ENCODE measurements at places on chromosomes 2 and 18.

DNA sequence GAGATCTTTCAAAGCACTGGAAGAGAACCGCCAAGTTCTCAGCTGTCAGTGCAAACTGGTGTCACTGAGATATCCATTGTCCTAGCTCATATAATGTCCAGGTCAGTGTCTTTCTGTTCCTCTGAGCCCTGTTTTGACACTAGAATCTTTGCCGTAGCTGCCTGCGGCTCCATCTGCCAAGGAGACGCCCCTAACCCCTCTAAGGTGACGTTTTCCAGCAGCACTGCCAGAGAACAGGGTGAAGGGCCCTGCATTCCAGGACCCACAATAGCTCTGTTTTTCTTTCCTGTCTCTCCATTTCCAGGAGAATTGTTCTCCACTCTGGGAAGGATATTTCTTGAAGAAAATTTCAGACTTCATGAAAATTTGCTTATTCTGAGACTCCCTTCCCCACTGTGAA lies 181.7 kb upstream of the SLC39A10 start:
- DNase-seq, result no peak

- DNase-seq, result no peak
Observed at GRCh38 chr2:32986480-32986879, 39.7 kb downstream of the LTBP1 start.

GRCh38 chr2:60447943-60448342 lies 105.5 kb downstream of the BCL11A start:
- DNase-seq, result no peak

GRCh38 chr18:5431836-5432575 lies 111.8 kb downstream of the EPB41L3 start:
- peak; percentile 44 for DNase-seq

- DNase-seq, result no peak
Observed at GRCh38 chr2:60899892-60900249, 18.5 kb downstream of the REL start.

DNA sequence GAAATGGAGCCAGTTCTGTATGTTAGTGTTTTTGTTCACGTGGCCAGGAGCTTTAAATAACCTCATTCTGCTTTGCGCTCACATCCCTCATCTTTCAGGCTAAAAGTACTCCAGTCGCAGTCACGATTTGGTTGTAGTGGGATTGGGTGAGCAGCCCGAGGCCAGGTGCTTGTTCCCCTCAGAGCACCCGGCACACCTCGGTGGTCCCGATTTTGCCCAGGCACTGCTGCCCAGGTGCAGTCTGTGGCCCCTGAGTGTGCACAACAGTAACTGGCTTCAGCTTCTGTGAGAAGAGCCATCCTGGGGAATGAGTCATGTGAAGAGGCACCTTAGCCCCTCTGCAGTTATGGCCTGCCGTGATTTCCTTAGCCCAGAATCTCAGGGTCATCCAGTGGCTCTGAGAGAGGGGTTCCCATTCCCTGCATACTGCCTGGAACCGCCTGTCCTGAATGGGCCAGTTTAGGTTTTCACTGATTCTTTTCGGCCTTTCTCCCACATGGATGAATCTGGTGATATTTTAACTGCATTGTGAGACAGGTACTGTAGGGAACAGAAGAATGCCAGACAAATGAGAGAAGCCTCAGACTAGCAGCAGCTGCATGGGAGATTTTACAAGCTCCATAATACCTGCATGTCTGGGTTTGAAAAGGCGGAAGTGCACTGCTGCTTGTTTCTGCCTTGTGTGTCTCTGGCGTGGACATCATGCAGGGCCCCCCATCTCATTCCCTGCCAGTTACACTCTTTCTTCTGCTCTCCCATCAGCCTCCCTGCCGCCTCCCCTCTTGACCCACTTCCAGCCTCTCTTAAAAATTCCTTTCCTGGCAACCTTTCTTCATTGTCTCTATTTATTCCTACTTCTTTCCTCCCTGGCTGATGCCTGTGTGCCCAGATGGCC lies 33.5 kb downstream of the IMPA2 start:
- no peak for DNase-seq

- DNase-seq, result peak; percentile 33
Observed at GRCh38 chr2:165376571-165376975, 92.9 kb upstream of the CSRNP3 start.

- no peak for DNase-seq
Observed at GRCh38 chr2:233439191-233439590, 84.9 kb downstream of the DGKD start.

DNA sequence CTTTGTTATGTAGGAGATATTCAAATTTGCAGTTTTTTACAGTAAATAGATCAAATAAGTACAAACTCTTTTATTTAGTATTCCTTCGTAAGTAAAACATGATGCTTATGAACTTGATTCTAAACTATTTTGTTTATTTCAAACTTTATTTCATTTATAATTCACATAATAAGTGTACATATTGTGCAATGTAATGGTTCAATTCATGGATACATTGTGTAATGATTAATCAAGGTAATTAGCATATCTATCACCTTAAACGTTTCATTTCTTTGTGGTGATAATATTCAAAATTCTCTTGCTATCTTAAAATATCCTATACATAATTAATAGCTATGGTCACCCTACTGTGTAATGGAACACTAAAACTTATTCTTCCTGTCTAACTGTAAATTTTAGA lies 525.9 kb upstream of the ZNF804A start:
- no peak for DNase-seq

GRCh38 chr2:60739156-60739555 lies 16.9 kb upstream of the PAPOLG start:
- DNase-seq, result no peak

GRCh38 chr2:59930430-59930829 lies 623.0 kb downstream of the BCL11A start:
- DNase-seq, result no peak

GRCh38 chr18:74414953-74415515 lies 42.1 kb downstream of the DIPK1C start:
- DNase-seq, result no peak

DNA sequence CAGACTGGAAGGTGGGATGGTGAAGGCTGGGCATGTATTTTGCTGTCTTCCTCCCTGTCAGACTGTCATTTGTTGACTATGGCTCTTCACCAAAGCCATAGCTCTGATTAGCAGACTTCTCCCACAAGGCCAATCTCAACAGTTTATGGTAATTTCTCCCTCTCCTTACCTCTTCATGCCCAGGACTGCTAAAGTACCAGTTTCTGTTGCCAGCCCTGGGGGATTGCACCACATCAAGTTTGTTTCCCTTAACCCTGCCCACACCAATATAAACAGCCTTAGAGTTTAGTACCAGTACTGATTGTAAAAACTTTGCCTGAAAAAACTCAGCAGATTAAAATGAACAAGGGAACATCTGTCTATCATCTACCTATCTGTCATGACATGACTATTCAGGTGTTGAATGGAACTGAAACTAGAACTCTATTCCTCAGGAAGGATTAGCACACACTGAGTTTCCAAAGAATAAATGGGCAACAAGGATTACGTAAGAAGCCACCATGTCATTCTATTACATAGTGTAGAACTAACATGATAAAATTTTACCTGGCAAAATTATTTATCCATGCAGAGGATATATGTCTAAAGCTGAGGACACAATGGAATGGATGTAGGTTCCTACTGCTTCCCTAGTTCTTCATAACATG lies 13.7 kb downstream of the FEZ2 start:
- no peak for DNase-seq

GRCh38 chr2:181789827-181790448 lies 101.6 kb upstream of the ITPRID2 start:
- no peak for DNase-seq

DNA sequence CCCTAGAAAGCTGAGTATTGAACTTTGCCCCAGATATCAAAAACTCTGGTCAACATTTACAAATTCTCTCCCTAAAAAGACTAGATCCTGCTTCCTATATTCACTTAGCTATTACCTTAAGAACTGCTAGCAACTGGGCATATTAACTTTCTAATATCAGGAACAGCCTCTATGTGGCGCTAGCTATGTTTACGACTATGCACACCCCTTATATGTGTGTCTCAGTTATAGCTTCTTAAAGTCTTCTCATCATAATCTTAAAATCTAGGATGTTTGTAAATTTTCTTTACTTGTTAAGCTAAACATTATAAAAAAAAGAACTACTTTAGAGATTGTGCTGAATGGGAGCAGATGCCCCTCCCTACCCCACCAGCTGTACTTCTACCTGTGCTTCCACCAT lies 1.7 kb upstream of the STAMBP start:
- DNase-seq, result peak; percentile 36

DNA sequence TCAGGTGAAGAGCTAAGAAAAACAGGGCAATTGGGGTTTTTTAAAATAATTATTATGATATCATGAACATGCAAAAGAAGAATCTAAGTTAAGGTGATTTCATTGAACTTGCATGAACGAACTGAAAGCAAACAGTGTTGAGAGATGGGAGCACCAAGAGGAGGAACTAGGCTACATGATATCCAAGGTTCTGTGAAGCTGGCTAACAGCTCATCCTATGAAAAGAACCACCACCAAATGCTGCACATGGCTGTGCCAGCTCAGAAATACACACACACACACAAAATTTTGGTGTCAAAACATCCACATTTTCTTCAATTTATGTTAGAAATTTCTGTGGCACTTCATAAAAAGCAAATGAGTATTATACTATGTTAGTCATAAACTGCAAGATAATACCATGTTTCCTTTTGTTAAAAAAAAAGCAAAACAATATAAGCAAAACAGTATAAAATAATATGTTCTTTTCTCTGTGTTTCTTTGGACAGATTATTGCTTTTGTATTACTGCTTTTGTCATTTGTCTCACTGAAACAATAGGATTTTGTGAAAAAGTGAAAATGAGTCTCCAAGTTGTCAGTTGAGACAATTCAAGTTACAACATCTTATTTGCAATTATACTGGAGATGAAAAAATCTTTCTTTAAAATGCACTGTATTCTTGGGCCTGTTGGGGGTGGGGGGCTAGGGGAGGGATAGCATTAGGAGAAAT lies 12.6 kb upstream of the TTC32 start:
- no peak for DNase-seq

GRCh38 chr2:217953531-217953932 lies 49.3 kb downstream of the TNS1 start:
- DNase-seq, result no peak

- no peak for DNase-seq
Observed at GRCh38 chr2:238821391-238821790, 26.5 kb upstream of the TWIST2 start.

- DNase-seq, result no peak
Observed at GRCh38 chr2:33529771-33530481, 53.5 kb downstream of the RASGRP3 start.

GRCh38 chr2:138365581-138365980 lies 136.0 kb upstream of the SPOPL start:
- DNase-seq, result no peak

DNA sequence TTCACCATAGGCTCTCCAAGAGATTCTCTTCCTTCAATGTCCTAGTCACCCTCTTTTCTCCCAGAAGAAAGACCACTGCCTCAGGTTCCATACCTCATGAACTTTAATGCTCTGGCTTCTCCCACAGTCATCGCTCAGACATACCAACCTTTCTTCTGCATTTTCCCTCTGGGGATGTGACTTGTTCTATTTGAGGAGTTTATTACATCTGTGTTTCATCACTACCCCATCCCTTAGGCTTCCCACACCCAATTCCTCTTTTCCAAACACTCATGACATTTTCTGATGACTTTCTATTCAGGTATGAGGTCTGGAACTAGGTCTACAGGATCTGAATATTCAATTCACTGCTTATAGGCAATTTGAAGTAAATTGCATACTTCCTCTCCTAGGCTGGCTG lies 298.6 kb upstream of the MAP2 start:
- DNase-seq, result no peak

DNA sequence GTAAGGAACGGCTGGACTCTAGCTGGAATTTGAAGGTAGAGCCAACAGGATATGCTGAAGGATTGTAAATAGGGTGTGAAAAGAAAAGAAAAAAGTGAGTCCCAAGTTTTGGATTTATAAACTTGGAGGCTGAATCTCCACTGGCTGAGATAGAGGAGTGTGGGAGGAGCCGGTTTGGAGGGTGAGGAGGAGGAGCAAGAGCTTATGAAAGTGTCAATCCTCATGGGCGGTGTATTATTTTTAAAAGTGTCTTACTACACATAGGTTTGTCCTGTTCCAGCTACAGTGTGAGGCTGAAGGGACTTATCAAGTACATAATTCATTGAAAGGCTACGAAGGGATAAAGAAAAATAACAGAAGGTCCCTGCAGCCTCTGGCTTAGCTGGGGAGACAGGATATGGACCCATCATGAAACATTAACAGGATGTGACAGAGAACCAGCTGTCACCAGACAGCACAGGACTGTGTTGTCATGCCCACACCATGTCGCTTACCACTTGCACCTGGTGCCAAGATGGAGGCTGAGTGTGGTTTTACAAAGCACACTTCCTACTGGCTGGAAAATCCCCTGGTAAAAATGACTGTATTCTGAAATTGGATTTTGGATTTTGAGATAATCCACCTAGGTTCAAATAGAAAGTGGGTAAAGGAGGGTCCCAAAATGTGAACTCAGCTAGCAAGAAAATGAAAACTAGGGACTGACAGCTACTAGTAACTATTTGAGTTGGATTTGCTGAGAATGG lies 2.5 kb upstream of the MREG start:
- DNase-seq, result peak; percentile 6

GRCh38 chr18:26875040-26875654 lies 9.6 kb upstream of the AQP4 start:
- DNase-seq, result no peak

GRCh38 chr2:26290001-26290400 lies 45.3 kb downstream of the HADHB start:
- DNase-seq, result no peak

- no peak for DNase-seq
Observed at GRCh38 chr2:70827388-70827787, 7.0 kb upstream of the CLEC4F start.

GRCh38 chr2:240919786-240920782 lies 13.9 kb downstream of the CROCC2 start:
- DNase-seq, result no peak

- no peak for DNase-seq
Observed at GRCh38 chr2:238439917-238440316, 13.2 kb downstream of the ASB1 start.

- no peak for DNase-seq
Observed at GRCh38 chr2:133324150-133324561, 244.1 kb downstream of the NCKAP5 start.

DNA sequence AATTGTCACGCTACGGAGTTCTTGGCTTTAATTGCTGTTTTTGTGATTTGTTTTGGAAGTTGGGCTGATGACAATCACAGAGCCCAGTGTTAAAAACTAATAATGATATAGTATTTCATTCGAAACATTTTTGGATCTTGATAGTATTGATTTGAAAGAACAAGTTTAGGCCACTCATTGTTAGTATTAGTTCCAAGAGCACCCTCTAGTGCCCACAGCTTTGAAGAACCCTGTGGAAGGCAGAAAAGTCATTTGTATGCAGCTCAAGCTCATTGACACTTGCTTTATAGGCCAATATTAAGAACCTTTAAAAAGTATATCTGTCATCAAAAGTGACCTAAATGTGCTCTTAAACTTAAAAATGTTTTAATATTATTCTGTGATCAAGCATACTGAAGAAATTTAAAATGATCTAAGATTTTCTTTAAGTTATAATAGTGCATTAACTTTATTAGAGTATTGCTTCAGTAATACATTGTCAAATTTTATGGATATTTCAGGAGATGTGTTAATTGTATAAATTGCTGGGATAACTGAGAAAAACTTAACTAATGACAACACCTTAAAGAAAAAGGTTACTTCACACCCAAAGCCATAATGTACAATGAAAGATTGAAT lies 191.0 kb downstream of the GRB14 start:
- peak; percentile 39 for DNase-seq

- no peak for DNase-seq
Observed at GRCh38 chr2:235390108-235390815, 103.6 kb upstream of the AGAP1 start.
